ENCODE measurements at places on chromosomes 2 and 18.

DNA sequence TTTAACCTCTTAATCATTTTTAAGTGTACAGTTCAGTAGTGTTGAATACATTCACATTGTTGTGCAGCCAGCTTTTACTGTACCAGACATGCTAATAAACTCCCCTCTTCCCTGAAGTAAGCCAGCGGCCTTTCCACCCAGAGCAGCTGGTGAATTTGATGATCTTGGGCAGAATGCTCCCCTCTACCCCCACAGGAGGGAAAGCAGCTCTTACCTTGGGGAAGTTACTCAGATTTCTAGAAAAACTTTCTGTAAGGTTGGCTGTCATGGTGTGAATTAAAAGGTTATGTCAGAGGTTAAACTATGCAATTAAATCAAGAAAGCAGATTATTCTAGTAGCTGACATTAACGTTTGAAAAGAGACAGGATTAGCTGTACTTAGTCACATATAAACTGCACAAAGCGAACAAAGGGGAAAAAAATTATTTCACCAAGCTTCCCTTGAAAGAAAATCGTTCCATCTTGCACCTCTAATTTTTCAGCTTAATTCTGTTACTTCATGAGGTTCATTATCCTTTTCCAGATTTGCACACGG, 398.5 kb upstream of the NRP2 start:
- DNase-seq: no peak

DNA sequence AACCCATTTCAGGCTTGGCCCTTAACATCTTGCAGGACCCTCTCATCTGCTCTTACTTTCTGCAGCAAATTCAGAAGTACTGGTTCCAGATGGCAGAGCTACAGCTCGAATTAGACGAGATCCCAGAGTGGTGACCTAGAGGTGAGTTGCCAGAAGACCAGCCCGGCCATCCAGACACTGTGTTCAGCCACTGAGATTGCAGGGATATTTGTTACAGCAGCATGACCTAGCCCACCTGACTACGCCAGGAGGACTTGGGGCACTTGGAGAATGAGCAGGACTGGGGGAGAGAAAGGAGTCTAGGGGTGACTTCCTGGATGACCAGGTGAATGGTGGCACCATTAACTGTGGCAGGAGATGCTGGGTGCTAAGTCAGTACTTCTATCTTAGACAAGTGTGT, 67.2 kb upstream of the ID2 start:
- DNase-seq: no peak

- no peak for DNase-seq
These were observed 62.6 kb upstream of the FN1 start for GRCh38 chr2:215498431-215498830.

DNA sequence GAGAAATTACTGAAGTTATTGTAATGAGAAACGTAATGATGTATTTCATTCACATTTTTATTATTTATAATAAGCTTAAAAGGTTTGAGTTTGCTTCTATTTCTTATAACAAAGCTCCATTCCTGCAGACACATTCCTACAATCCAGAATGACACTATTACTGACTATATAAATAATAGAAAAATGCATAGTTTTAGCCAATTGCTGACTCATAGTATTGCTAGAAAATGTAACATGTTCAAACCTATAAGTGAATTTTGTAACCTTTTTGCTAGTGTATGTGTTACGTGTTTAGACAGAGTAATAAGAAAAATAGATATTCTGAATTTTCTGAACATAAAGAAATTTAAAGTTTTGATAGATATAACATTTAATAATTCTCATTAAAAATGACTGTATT, 9.3 kb upstream of the VWC2L start:
- no peak for DNase-seq

GRCh38 chr2:69514406-69514805, 77.2 kb upstream of the NFU1 start:
- DNase-seq: no peak

- DNase-seq: no peak
These were observed 93.5 kb downstream of the MYT1L start for GRCh38 chr2:2237563-2237962.

DNA sequence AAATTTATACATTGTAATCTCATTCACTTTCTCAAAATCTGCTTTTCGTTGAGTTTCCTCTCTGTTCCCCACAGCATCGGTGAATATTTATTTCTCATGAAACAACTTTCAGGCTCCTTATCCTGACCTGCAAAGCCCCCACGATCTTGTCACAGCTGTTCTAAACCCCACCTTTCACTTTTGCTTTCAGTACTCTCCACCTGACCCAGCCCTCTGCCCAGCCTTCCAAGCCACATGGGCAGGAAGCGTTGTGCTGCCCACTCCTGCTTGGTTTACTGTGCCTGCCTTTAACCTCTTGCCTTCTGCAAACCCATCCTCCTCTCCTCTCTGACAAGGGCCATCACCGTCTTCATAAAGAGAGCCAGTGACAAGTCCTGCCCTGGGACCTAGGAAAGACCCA, 262.5 kb downstream of the GALR1 start:
- DNase-seq: no peak

GRCh38 chr2:8422450-8422800, 259.4 kb upstream of the ID2 start:
- DNase-seq: no peak

DNA sequence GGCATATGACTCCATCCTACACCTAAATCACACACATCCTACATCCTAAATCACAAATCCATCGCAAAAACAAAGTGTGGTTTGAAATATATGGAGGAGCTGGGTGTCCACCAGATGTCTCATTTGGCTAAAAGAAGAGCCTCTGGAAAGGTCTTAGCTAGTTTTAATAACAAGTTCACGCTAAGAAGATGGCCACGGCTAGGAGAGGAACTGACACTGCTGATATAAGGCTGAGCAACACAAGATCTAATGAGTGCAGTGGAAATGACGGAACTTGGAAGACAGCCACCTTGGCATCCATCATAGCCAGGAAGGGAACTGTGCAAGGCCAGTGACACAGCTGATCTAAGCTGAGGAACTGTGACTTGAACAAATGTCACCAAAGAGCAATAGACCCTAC, 60.0 kb upstream of the AGAP1 start:
- DNase-seq: no peak

GRCh38 chr2:66457545-66457944, 22.6 kb downstream of the MEIS1 start:
- no peak for DNase-seq

GRCh38 chr2:116719836-116720235, 1094.7 kb upstream of the DDX18 start:
- no peak for DNase-seq

GRCh38 chr18:74856434-74856833, 258.8 kb downstream of the ZNF407 start:
- no peak for DNase-seq

- DNase-seq: no peak
These were observed 312.3 kb upstream of the PIK3C3 start for GRCh38 chr18:41642756-41643155.

DNA sequence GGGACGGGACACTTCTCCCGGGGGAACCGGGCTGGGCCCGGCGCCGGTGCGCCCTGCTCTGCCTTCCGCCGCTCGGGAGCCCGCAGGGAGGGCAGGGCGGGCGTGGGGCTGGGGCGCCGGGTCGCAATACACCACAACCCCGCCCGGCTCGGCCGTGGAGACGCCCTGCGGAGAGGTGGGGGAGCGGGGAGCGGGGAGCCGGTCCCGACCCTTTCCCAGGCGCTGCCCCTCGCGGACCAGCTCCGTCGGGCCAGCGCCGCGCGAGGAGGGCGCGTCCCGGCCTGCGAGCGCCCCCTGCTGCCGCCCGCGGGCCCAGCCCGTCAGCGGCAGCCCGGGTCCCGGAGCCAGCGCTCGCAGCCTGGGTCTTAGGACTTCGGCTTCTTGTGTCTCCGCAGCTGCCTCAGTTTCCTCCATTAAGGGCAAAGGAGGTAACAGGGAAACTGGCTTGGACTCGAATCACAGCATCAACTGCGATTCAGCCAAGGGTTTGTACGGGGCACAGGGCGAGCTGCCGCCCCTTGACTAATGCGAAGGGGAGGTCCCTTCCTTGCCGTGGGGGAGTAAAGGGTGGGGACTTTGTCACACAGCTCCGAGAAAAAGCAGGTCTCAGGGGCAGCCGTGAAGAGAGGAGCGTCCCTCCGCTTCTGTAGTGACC, 635 bp upstream of the ADRA2B start:
- peak; percentile 41 for DNase-seq

- DNase-seq: no peak
These were observed 2173.5 kb upstream of the PIK3C3 start for GRCh38 chr18:39781565-39781964.

All from effector memory CD4-positive, alpha-beta T cell (primary cell).